Esophagus (tissue), 2 donors: ENCODE measurements at places on chromosomes 6 and 20. TPM values are rescaled to one million over a fixed set of nuclear protein-coding genes. Genes with fewer than 3 reads are reported as not detected.

Gene UNC5CL
- 1.1 TPM for polyA plus RNA-seq

Gene TMEM74B
- 1.4 TPM for polyA plus RNA-seq

Gene SYCP2L
- polyA plus RNA-seq = 0.63 TPM

Gene ARG1
- 0.45 TPM for polyA plus RNA-seq

Gene LY6G5B
- 5.3 TPM for polyA plus RNA-seq
